ENCODE measurements at places on chromosomes 11 and 22.

GRCh38 chr11:115303929-115304531 is 200.2 kb downstream of the CADM1 start:
- no peak for DNase-seq

DNA sequence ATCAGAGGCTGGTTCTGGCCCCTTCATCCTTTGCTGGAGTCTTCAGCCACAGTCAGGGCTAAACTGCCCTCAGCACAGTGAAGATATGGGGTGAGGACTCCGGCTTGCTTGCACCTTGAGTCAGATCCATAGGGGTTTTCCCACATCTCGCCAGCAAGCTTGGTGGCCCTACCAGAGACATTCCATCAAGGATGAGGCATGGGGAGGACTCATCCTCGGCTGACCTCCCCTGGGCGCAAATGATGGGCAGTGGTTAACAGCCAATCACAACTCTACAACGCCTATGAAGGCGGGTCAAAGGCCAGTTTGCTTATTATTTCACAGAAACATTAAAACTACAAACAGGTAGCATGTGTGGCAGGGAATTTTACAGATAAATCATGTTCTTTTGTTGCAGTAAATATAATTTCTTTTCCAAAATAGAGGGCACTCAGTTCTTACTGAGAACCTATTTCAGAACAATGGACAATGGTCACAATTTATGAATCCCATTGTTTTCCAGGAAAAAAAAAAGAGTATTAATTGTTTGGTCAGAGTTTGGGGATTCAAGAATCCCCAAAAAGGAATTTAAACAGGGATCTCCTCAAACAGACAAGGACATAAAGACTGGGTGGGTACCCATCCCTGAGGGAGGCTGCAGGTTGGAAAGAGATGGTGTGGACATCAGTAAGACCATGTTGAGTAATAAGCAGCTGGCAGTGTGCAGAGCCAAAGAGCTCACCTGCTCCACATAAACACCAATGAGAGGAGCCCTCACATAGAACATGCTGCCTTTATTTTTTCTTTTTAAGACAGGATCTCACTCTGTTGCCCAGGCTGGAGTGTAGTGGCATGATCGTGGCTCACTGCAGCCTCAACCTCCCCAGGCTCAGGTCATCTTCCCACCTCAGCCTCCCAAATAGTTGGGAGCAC is 14.8 kb downstream of the PLAAT3 start:
- no peak for DNase-seq

GRCh38 chr11:67022341-67022933 is 497 bp upstream of the SYT12 start:
- DNase-seq, result no peak

GRCh38 chr22:43152003-43152356 is 621 bp downstream of the TSPO start:
- no peak for DNase-seq

DNA sequence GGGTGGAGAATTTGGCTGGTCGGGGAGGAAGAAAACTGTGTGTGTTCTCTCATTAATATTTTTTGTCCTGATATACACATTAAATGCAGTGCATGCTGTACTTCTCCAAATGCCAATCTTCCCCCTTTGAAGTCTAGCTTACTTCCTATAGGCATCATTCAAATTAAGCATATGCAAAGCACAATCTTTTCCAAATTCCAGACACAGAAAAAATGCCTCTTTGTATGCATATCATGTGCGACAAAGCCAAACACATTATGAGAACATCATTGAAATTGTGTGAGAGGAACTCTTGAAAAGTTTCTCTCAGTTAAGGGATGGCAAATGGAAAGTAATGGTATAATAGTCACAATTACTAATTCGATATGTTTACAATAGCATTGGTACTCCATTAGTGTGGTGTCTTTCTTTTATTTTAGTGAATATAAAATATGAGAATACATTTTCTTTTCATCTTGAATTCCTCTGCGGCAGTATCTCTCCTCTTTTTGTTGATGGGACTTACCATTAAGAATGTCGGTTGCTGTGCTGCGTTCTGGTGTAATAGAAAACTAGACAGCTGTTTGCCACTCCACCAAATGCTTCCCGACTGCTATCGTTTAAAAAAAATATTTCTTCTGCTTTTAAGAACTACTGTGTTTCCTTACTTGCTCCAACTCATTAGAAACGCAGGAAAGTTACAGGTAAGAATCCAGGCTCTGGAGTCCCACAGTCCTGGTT is 19.3 kb upstream of the NRIP3 start:
- no peak for DNase-seq

DNA sequence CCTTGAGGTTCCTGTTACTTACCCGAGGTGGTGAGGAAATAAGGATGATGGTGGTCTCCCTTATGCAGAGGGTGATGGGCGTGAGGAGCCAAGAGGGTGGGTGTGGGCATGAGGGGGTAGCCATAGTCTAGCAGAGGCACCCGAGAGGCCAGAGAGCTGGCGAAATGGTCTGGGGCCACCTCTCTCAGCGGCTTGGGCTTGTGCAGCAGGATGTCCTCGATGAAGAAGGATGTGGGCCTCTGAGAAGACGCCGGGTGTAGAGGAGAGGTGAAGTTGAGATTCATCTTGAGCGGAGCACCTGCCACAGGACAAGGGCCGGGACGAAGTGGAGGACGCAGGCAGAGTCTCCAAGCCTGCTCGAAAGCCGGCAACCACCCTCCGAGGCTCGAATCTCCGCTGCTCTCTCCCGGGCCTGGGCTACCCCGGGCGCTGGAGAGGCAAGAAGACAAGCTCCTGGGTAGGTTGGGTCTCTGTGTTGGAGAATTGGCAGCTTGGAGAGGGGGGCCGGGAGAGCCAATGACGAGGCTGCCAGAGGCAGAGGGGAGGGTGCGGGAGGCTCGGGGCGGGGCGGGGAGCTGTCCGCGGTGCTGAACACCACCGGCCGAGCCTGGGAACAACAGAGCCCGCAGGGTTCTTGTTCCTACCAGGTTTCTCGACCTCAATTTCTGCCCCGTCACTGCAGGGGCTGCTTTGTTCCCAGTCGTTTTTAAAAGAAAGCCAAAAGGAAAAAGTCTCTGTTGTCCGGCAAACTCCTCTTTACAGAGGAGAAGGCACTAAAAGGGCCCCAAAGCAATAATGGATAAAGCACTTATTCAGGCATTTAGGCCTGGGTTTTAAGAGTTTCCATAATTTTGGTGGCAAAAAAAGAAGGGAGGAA is at the start of gene BSX:
TSS of gene BSX (minus strand) at position 447 of the 877 bp plus-strand sequence. CDS start at position 284, 163 bp downstream.
- peak; percentile 3 for DNase-seq

DNA sequence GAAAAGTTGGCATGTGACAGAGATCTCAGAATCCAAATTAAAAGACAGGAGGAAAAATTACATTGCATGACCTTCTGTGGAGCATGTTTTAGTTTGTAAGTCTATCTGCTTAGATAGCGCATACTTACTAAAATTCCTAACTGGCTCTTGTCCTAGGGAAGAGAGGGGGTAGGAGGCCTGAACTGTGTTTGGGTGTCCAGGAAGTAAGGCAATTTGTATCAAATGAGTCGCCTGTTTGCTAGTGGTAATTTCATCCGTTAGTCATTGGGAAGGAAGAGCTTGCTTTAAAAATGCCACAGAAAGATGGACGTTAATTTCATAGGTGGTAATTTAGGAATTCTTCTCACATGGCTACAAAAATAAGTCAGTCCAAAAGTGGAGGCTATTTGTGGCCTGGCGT is 18.5 kb downstream of the GRK3 start:
- DNase-seq, result no peak

- DNase-seq, result no peak
Measured at GRCh38 chr11:134667175-134667500, 255.1 kb upstream of the B3GAT1 start.
